ENCODE measurements at places on chromosomes 2 and 18.

DNA sequence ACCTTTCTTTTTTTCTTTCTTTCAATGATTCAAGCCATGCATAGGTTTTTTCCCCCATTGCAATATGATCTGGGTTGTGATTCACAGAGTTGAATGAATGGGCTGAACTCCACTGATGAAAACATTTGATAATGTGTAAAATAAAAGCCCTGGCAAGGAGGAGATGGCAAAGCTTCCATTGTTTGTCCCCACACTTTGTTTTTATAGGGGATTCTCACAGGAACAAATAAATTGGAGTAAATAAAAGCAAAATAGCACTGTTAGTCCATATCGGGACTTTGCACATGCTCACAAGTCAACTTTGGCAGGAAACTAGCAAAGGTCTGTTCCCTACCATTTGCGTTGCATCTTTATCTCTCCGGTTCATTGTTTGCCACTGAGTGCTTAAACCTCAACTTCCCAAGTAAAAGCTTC, 55.7 kb downstream of the MEIS1 start:
- no peak for DNase-seq

DNA sequence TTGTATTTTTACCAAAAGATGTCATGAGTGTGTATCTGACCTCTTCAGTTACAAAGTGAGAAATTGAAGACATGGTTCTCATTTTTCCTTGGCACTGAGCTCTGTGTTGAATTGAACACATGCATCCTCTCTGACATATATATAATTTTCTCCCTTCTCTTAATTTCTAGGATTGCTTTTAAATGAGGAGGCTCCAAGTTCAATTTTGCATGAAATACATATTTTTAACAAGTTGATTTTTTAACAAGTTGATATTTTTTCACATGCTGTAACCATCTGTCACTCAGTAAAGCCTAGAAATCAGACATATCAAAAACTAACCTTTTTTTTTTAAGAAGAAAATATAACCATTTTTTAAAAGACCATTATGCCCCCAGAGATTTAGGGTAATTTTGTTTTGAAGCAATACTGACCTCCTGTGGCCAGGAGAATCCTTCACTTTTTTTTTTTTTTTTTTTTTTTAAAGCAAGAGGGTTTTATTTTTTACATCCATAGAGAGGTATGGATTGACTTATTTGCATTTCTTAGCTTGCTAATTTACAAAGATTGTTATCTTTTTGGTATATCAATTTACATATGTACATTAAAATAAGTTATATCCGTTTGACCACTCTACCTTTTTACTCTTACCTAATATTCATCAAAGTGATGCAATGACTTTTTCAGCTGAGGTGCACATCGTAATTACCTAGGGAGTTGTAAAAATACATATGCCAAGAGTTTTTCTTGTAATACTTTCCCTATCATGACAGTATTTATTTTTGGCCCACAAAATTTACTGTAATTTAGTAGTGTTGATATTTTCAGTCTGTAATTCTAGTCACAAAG, 161.8 kb downstream of the SOCS6 start:
- DNase-seq = no peak

- DNase-seq = no peak
Observed at GRCh38 chr2:33583194-33583938, 15.7 kb downstream of the FAM98A start.

- no peak for DNase-seq
Observed at GRCh38 chr2:145323512-145323911, 803.6 kb upstream of the ZEB2 start.

DNA sequence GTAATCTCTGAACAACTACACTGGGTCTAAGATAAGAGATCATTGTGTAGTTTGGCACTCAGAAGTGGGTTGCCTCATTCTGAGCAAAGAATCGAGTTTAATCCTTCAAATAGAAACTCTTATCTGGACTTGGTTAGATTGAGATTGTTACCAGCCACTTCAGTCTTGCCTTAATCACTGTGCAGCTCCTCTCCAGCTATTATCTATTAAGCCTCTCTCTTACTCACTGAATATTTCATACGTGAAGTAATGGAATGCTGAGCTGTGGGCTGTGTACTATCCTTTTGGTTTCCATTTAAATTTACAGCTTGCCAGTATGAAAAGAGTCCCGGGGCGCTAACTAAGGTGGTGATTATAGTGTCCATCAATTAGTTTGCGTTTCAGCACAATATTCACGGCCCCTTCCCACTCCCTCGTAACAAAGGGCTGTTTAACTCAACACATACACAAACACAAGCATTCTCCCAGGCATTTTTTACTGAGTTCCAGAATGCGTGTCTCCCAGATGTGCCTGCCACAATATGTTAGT, 65.7 kb upstream of the NCKAP5 start:
- DNase-seq = no peak

GRCh38 chr2:139170406-139170805, 390.2 kb upstream of the NXPH2 start:
- no peak for DNase-seq

GRCh38 chr2:128410758-128411215, 92.1 kb upstream of the HS6ST1 start:
- no peak for DNase-seq

- DNase-seq = no peak
Observed at GRCh38 chr2:239609162-239609561, 208.3 kb upstream of the HDAC4 start.

DNA sequence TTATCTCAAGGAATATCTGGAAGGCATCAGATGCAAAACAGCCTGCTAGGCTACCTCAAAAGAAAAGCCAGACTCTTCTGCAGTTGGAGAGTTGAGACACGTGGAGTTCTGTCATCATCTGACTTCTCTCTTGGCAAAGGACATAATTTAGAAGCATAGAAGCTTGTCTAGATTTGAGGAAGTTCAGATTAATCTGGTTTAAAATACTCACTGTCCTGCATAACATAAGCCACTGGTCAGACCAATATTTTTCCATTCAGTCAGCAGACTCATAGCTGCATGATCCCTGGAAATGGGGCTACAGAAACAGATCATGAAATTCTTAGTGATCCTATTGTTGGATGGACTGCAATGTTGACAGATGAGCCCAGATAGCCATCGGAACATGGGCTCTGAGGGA, 349.0 kb downstream of the TXNL1 start:
- no peak for DNase-seq

DNA sequence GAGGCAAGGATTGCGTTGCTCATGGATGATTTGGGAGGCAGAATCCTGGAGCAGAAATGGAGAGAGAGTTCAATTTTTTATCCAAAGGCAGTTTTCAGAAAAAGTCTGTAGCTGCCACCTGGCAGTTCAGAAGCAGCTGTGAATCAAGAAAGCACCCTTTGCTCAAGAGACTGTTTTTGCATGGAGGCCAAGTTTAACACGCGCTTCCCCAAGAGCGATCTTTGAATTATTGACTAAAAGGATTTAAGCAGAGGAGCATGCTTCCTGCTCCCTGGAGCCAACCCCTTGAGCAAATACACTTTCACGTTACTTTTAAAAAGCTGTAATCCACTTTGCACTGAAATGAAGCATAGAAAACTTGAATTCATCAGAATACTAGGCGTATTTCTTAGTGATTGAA, 252.4 kb downstream of the RNF144A start:
- DNase-seq = peak; percentile 45

GRCh38 chr2:65916177-65916576, 483.8 kb upstream of the SPRED2 start:
- no peak for DNase-seq

GRCh38 chr2:132400169-132400900, 16.3 kb upstream of the GPR39 start:
- no peak for DNase-seq

GRCh38 chr2:7053650-7054265, 136.5 kb downstream of the RNF144A start:
- DNase-seq = no peak

DNA sequence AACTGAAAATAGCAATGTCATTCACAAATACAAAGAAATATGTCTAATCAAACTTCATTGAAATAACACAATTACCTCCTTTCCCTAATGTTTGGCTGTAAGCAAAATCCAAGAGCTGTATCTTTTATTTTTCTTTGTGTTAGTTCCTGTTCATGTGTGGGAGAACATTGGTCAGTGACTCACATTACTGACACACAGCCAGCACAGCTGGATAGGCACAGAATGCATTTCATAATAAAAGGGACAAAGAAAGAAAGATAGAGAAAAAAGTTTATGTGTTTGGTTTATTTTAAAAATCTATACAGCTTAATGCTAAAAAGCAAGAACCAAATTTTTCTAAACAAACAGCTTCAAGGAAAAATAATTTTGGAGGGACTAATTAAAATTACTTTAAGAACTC, 185.6 kb upstream of the COL3A1 start:
- DNase-seq = peak; percentile 67

GRCh38 chr2:170816504-170817092, at the start of gene GAD1:
Gene GAD1, plus strand, starts transcription at chr2:170816887. Its CDS starts 1,705 bp downstream, at chr2:170818592.
- DNase-seq = no peak

GRCh38 chr2:68974251-68974650, at the start of gene GKN1:
Gene GKN1, plus strand, starts transcription at chr2:68974636. Its CDS starts 42 bp downstream, at chr2:68974678.
- DNase-seq = no peak

DNA sequence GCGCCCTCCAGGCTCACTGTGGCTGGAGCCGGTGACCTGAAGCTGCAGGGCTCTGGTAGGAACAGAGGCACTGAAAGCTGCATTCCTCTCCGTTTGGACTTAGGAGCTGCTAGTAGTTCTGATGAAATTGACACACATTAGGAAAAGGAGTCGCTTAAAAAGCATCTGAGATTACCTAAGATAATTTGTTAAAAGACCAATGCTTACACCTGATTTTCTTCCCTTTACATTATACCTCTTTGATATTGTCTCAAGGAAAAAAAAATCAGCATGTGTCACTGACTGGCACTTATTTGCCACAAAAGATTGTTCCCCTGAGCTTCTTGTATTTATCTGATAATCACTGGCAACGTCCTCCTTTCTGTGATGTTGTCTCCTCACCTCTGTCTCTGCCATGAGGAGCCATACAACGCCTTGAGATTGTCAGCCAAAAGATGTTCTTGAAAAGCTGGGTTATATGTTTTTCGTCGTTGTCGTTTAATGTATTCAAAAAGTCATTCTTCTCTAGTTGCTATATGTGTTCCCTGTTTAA, 618 bp upstream of the CHN1 start:
- no peak for DNase-seq

- no peak for DNase-seq
Observed at GRCh38 chr18:34543945-34544344, 166.2 kb upstream of the DTNA start.

DNA sequence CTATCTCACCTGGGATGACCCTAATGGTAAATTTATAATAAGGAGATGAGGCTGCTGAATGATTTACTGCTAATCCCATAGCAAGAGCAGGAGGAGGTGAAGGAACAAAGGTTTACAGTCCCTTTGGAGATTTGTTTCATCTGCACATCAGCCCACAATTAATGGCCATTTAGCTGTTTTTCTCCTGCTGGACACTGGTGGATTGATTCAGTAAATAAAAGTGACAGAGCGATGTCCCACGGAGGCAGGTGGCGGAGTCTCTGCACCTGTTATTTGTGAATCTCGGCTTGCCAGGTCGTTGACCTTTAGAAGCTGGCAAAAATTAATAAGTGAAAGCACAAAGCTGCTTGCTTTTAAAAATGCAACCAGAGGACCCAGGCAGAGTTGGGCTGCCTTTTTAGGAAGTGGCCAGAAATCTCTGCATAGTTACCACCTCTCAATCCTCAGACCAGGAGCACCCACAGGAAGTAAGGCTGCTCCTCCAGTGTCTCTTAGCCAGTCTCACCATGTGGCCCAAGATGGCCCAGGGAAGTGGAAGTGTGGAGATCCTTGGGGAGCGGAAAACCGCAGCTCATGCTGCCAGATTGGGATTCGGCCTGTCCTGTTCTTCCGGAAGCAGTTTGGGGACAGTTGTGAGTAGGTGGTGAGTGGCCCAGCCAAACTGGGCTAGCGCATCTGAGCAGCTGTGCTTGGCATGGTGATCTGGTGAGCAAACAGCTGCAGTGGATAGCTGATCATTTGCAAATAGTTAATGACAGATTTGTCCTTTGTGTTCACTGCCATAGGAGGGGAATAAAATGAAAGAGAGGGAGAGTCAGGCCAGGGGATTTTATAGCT, 1005.7 kb upstream of the PIK3C3 start:
- peak; percentile 39 for DNase-seq

- DNase-seq = no peak
Observed at GRCh38 chr2:222544661-222545060, 111.2 kb downstream of the FARSB start.

- no peak for DNase-seq
Observed at GRCh38 chr18:13558790-13559189, 167.6 kb downstream of the FAM210A start.

- DNase-seq = no peak
Observed at GRCh38 chr18:26545335-26546123, 2.8 kb downstream of the KCTD1 start.

GRCh38 chr2:113069676-113070605, 2.2 kb downstream of the IL1F10 start:
- DNase-seq = no peak

DNA sequence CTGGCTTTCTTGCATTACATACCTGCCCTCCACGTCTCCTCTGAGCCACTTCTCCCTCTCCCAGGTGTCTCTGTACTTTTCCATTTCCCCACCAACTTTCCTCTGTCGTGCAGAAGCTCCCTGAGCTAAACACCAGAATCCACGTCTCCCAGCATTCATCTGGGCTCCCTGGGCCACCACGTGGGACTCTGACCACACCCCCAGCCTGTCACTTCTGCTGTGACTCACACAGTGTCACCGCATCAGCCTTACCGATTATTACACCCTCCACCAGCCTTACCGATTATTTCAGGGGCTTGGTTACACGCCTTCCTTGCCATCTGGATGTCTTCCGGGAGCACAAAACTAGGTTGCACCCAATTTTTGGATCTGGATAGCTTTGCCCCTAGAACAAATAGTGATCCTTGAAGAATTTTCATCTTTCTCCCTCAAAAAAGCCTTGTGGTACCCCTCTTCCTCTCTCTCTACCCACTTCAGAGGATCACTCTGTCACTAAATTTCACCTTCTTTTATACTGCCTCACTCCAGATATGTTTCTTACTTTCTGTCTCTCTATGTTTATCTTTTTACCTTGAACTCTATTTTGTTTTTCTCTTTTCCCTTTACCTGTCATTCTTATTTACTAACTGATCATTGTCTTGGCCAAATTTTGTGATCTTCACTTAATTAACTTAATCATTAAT, 136.9 kb upstream of the CAB39 start:
- no peak for DNase-seq

GRCh38 chr2:80199504-80199903, 105.0 kb downstream of the LRRTM1 start:
- DNase-seq = no peak

DNA sequence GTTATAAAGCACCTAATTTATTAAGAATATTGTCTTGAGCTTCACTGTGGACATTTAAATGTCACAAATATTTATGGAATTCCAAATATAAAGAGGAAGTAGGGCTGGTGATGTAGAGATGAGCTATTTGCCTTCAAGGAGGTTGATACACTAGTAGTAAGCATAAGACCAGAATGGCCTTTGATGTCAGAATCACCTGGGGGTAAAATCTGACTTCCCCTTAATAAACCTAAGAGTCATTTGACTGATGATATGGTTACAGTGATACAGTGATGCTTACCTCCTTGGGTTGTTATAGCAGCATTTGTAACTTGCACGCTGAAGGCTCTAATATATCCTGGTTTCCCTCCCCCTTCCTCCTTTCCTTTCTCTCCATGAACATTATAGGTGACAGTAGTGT, 143.7 kb downstream of the CERS6 start:
- DNase-seq = no peak

- peak; percentile 56 for DNase-seq
Observed at GRCh38 chr18:59402432-59403090, 43.5 kb upstream of the LMAN1 start.

GRCh38 chr2:81853341-81853740, 1548.8 kb upstream of the LRRTM1 start:
- no peak for DNase-seq

Data from left lung (tissue), 14 donors.